ENCODE measurements at places on chromosomes 11 and 22.

DNA sequence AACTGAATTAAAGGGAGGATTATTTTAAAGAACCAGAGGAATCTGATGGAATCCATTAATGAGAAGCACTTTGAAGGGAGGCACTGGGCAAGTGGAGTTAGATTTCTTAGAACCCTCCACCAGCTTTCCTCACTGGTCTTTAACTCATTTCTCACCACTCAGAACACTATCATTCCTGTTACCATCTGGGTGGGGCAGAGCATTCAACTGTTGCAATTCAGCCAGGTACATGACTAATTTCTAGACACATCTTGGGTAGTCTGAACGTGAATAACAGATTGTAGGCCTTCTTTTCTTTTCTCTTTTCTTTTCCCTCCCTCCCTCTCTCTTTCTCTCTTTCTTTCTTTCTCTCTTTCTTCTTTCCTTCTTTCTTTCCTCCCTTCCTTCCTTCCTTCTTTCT, 15.5 kb upstream of the MMP1 start:
- DNase-seq = no peak

DNA sequence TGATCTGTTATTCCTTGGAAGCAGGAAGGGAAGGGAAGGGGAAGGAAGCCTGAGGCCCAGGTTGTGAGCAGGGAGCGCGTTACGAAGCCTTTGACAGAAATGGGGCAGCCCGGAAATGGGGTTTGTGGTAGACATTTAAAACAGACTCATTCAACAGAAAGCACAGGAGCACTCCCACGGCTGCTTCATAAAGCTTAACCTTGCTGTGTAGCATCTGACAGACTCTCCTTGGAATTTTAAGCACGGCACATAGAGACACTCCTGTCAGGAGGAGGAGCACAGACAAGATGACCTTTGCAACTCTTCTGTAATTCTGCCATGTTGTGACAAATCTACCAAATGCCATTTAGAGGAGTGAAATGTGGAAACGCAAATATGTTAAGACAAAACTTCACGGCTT, 131.6 kb downstream of the FBXO7 start:
- no peak for DNase-seq

DNA sequence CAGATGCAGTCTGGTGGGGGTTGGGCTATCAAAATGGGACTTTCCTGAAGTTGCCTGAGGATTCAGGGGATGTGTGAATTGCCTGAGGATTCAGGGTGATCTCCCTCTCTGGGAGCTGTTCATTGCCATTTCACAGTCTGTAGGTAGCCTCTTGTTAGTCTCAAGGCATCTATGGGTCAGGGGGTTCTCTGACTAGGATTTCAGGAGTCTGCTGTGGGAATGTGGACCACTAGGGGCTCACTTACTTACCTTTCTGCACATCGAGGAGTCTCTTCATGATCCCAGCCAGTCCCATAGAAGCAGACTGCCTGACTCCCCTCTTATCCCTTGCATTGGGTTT, 54.0 kb downstream of the KCNQ1OT1 start:
- no peak for DNase-seq

DNA sequence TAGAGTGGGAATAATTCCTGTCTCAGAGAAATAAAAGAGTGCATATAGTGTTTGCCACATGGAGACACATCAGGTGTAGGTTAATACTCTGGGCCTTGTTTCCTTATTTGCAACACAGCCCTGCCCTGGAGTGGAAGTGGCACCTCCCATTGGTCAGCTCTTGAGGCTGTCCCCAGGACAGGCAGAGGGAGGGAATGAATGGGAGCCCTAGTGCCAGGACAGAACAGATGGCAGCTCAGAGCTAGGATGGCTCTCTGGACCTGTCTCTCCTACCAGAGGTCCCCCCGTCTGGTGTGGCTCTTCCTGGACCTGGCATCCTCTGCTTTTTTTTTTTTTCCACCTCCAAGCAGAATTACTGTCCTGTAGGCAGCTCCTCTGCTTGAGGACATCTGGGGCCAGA, 35.6 kb downstream of the LIMK2 start:
- no peak for DNase-seq

GRCh38 chr11:44535191-44535980, 30.1 kb upstream of the CD82 start:
- DNase-seq = no peak

DNA sequence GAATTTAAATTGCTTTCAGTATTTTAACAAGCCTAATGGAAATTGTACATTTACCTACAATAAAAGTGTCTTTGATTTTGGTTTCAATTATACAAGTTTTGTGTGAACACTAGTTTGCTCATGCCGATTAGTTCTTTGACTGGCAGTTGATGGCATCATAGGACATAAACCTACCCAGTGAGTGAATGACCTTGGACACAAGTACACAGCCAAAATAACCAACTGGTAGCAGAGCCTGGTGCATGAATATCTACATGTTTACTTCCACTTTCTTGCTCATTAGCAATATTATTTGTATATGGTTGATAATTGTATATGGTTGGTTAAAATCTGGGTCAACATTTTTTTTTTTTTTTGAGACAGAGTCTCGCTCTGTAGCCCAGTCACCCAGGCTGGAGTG, 37.8 kb downstream of the STIM1 start:
- DNase-seq = no peak

DNA sequence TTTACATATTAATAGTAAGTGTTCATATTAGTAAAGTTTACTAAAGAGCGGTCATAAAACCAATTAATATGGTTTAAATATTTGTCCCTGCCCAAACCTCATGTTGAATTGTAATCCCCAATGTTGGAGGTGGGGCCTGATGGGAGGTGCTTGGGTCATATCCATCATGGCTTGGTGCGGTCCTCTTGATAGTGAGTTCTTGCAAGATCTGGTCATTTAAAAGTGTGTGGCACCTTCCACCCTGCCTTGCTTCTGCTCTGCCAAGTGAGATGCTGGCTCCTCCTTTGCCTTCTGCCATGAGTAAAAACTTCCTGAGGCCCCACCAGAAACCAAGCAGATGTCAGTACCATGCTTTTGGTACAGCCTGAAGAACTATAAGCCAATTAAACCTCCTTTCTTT, 54.8 kb upstream of the OLFML1 start:
- no peak for DNase-seq

GRCh38 chr11:61654397-61654829, 25.8 kb upstream of the DAGLA start:
- DNase-seq = no peak

DNA sequence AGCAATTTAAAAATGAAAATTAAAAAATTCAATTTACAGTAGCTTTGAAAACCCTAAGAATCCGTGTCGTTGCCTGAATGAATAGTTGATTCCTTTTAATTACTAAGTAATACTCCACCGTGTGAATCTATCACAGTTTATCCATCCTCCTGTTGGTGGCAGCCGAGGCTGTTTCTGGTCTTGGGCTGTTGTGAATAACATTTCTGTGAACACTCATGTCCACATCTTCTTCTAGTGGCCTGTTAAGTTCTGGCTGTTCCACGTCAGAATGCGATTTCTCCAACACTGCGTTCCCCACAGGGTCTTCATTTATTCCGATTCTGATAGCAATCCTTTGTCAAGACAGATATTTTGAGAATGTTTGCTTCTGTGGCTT, 223.0 kb downstream of the TBC1D22A start:
- peak; percentile 2 for DNase-seq

- no peak for DNase-seq
These were observed 15.9 kb upstream of the APOBEC3A start for GRCh38 chr22:38941488-38941987.

DNA sequence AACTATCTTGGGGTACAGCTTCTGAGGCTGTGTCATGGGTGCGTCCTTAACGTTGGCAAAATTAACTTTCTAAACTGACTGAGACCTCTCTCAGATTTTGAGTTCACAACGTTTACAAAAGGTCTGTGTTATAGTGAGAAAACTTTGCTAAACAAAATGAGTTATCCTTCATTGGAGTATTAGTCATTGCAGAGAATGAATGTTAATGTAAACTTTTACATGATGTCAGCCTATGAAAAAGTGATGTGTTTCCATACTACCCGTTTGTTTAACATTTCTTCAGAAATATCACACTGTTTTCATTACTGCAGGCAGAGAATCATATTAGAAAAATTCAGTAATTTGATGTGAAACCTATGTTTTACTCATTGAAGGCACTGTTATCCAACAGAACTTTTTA, 32.1 kb downstream of the HSD17B12 start:
- peak; percentile 61 for DNase-seq

GRCh38 chr11:6545917-6546605, 49.0 kb downstream of the DNHD1 start:
- DNase-seq = no peak

DNA sequence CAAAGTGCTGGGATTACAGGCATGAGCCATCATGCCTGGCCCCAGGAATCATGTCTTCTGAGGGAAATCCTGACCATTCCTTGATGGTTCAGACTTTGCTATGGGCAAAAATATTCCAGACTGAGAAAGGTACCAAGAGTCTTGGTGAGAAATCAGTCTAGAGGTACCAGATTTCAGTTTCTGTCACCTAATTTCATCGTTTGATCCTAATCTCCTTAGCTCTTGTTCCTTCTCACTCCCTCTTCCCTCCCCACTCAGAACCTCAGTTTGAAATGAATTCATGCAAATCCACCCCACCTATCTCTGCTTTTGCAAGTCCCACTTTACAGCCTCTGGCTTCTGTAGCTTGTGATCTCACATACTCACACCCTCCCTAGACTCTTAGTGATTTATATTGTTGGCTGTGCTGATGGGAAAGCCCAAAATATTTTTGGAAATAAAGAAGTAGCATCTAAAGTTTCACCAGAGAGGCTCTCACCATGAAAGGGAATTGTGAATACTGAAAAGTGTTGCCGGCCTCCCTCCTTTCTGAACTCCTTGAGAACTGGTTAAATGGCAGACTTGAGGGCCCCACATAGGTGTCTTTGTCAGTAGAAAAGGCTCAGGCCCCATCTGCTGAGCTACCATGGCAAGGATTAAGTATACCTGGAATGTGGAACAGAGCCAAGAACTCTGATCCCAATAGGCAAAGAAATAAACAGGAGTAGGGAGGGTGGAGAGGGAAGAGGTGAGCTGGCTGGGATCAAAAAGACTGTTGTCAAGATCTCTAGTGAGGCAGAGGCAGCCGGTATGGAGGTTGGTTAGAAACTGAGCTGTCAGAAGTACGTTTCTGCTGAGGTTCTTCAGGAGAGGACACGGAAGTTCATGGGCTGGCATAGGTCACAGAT, 190.5 kb upstream of the MTMR2 start:
- DNase-seq = no peak

DNA sequence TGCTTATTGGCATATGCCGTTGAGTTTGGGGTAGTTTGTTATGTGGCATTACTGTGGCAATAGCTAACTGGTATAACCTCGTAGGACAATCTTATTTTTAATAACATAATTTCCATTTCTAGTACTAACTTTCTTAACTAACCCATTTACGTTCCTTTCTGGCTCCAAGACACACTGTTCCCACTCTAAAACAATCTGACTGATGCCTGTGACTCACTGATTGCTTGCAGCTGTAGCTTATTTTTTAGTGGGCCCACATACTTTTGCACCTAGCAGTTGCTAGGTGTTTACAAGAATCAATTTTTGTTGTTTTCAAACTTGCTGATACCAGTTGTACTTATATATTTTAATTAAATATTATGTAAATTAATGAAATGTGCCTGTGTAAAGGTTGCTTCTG, 52.2 kb downstream of the FAT3 start:
- peak; percentile 30 for DNase-seq

GRCh38 chr11:58739725-58740430, 8.1 kb upstream of the GLYAT start:
- DNase-seq = no peak

- DNase-seq = peak; percentile 48
These were observed 17.1 kb upstream of the TPH1 start for GRCh38 chr11:18063125-18063524.

DNA sequence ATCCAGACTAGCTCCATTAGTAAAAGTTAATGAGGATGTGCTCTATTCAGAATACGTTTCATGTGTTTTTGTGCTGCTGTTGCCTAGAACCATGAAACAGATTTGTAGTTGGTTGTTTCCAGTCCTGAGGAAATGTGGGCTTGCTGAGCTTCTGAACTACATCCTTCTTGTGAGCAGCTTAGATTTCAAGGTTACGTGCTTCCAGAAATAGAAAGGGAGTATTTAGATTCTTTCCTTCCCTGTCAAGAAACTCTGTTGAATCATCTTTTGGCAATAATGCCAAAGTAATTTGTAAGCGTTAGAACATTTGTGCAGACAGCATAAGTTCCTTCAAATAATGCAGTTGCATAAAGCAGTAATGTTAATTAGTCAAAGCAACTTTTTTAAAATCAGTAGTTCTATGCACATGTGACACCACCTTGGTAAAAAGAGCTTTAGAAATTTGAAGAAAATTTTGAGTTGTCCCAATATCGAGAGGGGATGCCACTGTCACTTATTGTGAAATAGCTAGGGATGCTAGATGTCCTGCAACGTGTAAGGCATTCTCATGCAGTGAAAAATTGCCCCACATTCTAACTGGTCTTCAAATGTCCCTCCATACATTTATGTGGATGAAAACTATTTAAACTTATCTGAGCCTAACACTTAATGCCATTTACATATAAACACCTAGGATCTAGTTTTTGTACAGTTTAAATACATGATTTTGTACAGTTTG, 169.6 kb downstream of the ETS1 start:
- peak; percentile 89 for DNase-seq

- peak; percentile 47 for DNase-seq
These were observed 20.9 kb downstream of the OOSP3 start for GRCh38 chr11:59899532-59899931.

GRCh38 chr11:14673824-14674405, 30.3 kb downstream of the PDE3B start:
- DNase-seq = no peak

DNA sequence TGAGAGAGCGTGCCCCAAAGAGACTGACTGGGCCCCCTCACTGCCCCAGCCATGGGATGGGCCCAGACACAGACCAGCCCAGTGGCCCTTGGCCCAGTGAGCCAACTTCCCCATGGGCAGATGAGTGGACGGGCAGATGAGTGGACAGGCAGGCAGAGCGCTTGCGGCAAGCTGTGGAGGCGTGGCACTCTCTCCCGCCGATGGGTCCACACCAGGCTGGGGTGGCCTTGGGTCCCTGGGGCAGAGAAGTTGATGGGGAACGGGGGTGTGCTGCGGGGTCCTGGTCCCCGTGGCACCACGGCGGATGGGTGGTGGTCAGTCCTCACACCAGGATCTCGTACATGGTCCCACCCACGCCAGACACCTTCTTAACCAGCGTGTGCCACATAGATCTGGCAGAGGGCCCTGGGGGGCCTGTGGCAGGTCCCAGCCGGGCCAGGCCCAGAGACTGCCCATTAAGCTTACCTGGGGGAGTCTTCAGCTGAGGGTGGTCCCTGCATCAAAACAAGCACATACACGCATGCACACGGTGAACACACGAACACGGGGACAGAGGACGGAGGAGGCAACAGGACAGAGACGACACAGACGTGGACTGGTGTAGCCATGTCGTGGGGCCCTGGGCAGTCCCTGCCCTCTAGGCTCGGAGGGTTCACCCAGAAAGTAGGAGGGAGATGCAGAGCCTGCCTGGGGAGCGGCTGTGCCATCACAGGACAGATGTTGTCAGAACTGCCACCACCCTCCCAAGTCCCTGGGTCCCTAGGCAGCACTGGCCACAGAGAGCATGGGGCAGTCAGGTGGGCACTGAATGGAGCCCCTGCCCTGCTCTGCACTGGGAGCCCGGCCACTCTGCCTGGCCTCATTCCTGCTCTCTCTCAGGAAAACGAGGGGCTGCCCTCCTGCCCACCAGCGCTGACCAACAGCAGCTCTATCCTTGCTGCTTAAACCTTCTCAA, 182.2 kb downstream of the IGLL1 start:
- DNase-seq = no peak

- DNase-seq = no peak
These were observed 27.6 kb upstream of the RCE1 start for GRCh38 chr11:66815646-66816045.

GRCh38 chr11:118000067-118000849, 14.1 kb downstream of the IL10RA start:
- no peak for DNase-seq

Data from mesenchymal stem cell (in vitro differentiated cells and primary cell).